ENCODE measurements at places on chromosomes 7 and 10.
A peak's percentile ranks its signal among the peaks of the same experiment; 100 is the strongest.

DNA sequence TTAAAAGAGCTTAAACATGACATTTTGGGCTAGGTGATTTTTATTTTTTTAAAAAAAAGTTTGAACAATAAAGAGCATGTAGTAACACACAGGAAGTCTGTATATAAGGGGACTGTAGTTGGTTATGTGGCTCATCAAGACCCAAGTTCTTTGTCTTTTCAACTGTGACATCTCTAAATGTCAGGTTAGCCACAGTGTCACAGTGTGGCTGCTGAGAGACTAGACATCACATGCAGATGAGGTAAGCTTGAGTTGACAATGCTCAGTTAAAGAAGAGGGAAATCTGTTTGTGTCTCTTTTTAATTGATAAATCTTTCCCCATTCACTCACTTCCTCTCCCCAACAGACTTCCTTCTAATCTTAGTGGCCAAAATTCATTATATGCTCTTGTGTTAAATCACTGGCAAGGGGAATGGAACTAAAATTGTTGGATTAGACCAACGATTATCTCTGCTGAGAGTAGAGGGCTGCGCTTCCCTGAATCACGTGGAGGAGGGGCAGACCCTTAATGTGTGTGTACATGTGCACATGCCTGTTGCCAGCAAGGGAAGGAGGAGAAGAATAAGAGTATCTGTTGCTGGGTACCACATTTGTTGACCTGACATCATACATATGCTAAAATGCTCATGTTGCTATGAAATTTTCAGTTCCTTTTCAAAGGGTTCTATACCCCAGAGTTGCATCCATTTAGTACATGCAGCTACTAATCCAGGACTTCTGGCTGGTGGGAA, 78.3 kb downstream of the MMRN2 start:
- DNase-seq, result no peak

DNA sequence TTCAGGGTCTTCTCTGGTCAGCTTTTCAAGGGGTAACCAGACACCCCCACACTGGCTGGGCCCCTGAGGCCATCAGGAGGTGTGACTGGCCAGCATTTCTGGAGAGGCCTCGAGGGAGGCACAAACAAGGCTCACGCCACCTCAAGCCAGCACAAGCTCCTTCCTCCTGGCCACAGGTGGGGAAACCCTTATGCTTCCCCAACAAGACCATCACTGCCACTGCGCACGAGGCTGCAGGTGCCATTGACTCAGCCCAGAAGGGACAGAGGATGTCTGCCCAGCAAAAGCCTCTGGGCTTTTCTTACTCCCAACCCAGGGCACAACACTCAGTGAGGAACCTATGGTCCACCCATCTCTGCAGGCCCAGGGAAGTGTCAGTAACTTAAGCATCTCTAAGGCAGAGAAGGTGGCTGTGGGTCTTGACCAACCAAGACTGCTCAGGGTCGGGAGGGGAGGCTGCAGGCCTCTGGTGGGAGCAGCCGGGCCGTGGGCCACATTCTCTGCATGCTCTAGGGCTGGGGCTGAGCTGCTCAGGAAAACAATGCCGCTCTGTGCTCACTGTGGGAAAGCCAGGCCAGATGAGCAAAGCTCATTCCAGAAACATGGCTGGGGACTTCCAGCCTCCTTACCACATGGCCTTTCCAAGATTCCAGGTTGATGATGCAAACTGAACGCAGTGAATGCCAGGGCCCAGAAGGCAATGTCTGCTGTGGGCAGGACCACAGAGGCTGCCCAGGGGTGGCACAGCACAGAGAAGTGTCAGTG, 24.2 kb upstream of the RASSF4 start:
- DNase-seq, result no peak

DNA sequence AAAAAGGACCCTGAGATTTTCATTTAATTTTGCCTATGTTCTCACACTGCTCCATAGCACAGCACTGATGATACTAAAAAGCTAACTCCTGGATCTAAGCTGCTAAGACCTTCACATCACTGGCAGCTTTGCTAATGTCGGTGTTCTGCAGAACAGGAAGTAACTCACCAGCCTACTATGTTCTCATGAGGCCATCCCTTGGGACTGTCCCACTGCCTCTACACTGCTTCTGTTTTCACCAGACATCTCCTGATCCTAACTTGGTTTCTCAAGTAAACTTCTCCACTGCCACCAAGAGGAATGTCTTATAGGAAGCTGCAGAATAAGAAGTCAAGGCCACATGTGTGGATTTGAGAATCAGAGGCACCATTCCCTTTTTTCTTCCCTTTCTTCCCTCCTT, 15.1 kb downstream of the HTR7 start:
- DNase-seq, result no peak

- peak; percentile 36 for DNase-seq
Measured at GRCh38 chr7:152054367-152055230, 29.1 kb downstream of the GALNT11 start.

DNA sequence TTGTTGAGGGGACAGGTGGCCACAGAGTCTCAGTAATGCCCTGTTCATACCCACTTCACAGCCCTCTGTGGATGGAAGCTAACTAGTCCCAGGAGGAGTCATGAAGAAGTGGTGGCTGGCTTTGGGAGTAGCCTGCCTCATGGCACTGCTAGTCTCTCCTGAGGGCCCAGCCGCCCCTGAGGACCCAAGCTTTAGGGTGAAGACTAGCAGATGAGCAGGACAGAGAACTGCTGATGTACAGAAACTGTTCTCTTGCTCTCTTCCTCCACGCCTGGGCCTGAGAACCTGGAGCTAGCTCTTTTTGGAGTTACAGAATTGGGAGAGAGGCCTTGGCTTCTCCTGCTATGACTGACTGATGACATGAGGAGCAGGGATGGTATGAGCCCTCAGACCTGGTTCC, 99.2 kb downstream of the RAMP3 start:
- DNase-seq, result no peak

DNA sequence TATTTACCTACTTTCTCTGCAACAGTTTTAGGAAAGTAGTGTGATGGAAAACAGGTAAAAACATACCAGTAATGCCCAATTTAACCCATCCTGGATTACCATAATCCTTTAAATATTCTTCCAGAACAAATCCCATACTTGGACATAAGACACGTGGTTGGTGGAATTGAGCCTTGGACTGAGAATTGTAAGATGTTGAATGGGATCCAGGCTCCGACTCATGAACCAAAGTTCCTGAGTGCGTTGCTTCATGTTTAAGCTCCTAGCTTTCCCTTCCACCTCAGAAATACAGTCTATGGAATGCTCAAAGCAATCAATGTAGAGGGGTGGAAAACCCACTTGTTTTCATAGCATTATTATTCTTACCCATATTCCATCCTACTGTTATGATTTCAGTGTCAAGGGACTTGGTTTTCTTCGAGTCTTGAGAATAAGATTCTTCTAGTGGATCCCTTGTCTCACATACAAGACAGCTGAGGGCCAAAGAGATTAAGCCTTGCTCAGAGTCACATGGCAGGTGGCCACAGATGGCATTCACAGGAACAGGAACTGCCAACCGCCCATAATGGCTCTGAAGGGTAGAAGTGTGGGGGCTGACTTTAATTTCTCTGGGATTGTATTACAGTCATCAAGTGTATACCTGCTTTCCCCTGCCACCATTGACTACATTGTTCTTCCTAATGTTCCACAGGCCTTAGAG, 171.2 kb downstream of the GFRA1 start:
- no peak for DNase-seq

DNA sequence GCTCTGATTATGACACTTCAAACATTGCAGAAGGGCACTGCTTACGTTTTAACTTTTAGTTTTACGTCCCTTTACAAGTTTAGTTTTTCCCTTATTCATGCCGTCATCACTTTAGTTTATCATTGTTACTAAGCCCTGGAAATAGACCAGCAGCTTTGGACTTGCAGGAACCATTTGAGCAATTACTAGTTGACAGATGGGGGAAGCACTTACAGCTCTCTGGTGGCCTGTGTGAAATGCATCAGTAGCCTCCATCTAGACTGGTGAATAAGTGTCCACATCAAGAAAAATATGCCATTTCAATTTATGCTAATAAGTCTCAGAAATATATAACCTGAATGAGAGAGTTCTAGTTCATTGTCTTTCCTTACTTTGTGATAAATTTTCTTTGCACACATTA, 194.9 kb upstream of the GRM3 start:
- no peak for DNase-seq

- no peak for DNase-seq
Measured at GRCh38 chr10:60387531-60387930, 2.1 kb downstream of the ANK3 start.
